ENCODE measurements at places on chromosomes 12 and 14.

DNA sequence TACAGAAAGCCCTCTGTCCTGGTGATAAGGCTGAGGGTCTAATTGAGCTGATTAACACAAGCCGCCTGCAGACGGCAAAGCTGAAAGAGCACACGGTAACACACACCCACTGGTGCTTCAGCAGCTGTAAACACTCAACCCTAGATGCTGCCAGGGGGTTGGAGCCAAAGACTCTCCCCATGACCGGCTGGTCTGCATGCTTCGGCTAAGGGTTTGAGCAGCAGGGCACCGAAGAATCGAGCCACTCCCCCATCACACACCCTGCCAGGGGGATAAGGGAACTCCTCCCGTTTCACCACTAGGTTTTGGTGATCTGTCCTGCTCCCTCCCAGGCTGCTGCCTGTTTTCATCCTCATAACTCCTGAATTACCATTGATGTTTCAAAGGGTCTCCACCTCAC, 141.0 kb upstream of the OVCH1 start:
- no peak for DNase-seq

DNA sequence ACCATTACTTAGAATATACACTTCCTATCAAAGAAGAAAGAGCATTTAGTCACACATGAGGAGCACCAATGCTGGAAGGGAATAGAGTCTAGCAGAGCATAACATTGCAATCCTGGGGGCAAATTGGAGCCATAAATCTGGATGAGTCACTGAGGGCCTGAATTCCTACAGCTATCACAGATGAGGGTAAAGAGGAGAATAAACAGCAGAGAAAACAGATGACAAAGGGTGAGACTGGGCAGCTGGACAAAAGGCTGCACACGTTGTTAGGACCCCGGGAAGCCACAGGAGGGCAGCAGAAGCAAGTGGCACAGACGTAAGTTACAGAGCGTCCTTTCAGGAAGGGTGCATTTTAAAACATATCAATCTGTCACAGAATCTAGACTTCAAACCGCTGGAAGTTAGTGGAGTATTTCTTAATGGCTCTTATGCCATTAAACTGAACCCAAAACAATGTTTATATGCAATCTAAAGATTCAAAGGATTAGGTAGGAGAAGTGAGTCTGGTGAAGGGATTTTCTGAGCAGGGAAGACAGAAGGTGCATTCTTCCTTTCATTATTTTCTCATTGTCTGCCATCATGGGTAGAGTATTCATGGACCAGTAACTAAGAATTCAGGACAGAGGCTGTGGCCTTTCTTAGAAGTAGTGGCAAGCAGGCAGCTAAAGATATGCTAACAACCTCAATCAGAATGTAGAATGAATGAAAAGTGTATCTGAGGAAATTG, 159.8 kb upstream of the DAAM1 start:
- DNase-seq, result peak; percentile 63

DNA sequence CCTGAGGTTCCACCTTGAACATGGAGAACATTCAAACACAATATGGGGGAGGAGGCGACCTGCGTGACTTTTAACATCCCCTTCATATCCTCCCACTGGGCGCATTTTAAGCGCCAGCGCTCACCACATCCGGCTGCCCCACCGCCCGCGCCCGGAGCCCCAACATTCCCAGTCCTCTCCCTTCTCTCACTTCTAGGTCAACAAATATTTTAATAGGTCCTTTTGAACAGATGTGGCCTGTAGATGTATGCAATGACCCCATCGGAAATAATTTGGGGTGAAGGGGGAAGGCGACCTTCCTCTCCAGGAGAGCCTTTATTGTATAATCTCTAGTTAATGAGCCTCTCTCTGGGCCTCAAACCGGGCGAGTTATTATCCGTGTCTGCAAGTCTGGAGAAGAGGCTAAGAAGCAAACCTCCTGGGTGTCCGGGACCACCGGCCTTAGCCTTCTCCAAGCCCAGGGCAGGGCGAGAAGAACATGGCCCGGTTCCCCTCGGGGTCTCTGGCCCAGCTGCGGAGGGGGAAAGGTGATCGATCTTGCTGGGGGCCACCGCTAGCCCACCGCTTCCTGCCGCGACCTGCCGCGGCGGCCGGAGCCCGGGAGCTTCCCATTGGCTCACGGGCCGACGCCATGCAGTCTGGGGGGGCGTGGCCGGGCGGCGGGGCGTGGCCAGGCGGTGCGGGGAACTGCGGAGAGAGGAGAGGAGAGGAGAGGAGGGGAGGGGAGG, 83.2 kb upstream of the HMGA2 start:
- DNase-seq, result no peak

- peak; percentile 31 for DNase-seq
Measured at GRCh38 chr12:50257236-50258166, 25.8 kb downstream of the LIMA1 start.

DNA sequence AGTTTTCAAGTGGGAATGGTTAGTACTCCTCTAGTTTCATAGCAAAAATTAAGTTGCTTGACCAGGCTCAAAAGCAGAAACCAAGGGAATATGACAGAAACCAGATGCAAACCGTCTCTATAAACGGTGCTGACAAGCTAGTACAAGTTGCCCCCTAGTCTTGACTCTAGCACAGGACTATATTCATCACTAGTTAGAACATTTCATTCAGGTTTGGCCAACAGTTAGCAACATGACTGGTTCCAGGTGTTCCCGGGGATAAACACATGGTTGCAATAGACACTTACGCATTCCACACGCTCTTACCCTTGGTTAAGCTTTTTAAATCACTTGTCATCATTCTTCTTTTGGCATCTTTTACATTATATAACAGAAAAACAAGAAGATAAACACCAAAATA, 103.6 kb downstream of the SCFD1 start:
- no peak for DNase-seq

- DNase-seq, result no peak
Measured at GRCh38 chr12:115811045-115811444, 466.4 kb downstream of the MED13L start.

GRCh38 chr12:44774815-44775411, 101.2 kb downstream of the NELL2 start:
- DNase-seq, result peak; percentile 17

- DNase-seq, result no peak
Measured at GRCh38 chr14:96905825-96906224, 108.6 kb downstream of the VRK1 start.

DNA sequence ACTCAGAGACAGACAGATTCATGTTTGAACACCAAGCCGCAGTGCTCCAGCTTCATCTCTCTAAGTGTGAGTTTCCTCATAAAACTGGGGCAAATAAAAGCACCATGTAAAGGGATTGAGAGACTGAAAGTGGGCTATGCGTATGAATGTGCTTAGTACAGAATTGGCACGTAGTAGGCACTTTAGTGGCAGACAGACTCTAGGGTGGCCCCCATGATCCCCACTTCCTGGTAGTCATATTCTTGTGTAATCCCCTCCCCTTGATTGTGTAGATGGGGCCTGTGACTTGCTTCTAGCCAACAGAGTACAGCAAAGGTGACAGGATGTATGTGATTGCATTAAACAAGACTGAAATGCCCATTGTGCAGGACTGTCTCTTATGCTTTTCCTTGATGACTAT, 43.0 kb downstream of the DAO start:
- no peak for DNase-seq

GRCh38 chr12:88509851-88510250, 70.4 kb downstream of the KITLG start:
- no peak for DNase-seq

GRCh38 chr12:9755035-9755434, 5.7 kb downstream of the CD69 start:
- DNase-seq, result no peak

- peak; percentile 36 for DNase-seq
Measured at GRCh38 chr12:106682594-106683234, 91.8 kb upstream of the RIC8B start.

DNA sequence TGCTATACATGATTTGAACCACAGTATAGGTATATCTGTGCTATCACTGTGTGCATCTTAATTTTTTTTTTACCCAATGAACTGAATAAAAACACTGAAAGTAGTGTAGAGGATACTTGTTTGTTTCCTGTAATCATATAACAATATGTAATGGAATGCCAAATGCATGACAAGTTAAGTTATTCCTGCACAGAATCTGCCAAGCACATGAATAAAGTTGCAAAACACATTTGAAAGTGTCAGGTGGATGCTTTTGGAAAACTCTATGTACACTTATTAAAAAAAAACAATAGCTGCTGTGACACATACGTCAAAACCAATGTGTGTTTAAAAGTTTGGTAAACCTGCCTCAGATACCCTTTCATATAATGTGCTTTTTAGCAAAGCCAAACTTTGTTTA, 1638.1 kb upstream of the SEL1L start:
- no peak for DNase-seq

- DNase-seq, result no peak
Measured at GRCh38 chr12:121248622-121249021, 38.7 kb downstream of the P2RX4 start.

- no peak for DNase-seq
Measured at GRCh38 chr14:102510616-102511520, 1.3 kb upstream of the ANKRD9 start.

DNA sequence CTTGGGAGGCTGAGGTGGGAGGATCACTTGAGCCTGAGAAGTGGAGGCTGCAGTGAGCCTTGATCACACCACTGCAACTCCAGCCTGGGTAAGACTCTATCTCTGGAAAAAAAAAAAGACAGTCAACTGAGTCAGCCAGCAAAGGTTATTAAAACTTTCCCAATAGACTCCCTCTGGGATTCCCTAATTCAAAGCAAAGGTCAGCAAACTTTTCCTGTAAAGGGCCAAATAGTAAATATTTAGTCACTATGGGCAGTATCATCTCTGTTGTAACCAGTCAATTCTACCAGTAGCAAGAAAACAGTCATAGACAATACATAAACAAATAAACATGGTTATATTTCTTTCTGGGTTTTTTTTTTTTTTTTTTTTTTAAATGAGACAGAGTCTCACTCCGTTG, 122.5 kb downstream of the IPO8 start:
- DNase-seq, result no peak

GRCh38 chr14:59199614-59200013, 11.1 kb downstream of the DAAM1 start:
- DNase-seq, result no peak

GRCh38 chr12:130920723-130921381, 32.9 kb upstream of the ADGRD1 start:
- no peak for DNase-seq

GRCh38 chr14:32682214-32682613, 256.5 kb upstream of the NPAS3 start:
- DNase-seq, result no peak

DNA sequence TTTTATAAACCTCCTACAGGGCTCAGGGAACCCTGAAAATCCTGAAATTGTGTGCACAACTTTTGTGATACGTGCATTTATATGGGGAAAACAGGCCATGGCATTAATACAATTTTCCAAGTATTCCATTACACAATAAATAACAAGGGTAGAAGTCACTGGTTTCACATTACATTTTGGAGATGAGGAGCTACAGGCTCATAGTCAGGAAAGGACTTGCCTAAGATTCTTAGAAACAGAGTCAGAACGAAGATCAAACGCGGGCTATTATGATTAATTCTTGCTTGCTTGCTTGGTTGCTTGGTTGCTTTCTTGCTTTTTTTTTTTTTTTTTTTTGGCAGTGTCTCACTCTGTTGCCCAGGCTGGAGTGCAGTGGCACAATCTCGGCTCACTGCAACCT, 16.7 kb downstream of the NOS1 start:
- no peak for DNase-seq

DNA sequence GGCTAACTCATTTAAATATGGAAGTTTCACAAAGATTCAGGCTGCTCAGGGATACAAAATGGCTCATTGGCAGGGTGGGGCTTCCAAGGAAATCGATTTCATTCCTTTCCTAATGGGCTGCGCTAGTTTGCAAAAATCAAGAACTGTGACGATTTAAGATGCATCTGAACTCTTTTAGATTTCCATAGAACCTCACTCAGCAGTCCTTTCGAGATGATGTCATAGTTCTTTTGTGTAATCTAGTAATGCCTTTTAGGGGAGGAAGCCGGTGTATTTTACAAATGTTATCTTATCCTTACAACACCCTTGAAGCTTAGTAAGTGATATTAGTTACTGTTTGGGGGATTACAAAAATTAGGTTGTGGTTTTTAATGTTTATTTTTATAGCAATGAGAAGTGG, 239.8 kb downstream of the RGS6 start:
- DNase-seq, result no peak

GRCh38 chr12:47808050-47808449, 11.7 kb downstream of the HDAC7 start:
- DNase-seq, result no peak

DNA sequence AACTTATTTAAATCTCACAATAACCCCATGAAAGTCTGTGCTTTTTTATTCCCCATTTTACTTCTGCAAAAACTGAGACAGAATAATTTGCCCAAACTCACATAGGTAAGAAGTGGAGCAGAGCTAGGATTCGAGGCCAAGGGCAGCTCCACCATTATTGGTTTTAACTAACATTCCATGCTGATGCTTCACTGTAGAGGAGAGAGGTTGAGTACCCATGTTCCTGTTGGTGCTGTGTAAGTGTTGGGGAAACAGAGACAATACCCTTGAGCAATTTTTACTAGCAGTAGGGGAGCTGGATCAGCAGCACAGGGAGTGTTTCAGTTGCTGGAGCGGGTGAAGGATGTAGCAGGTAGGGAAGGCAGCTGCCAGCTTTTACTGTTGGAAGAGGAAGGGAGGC, 21.1 kb downstream of the RASSF8 start:
- DNase-seq, result no peak

GRCh38 chr12:130437555-130438242, 100.0 kb downstream of the PIWIL1 start:
- no peak for DNase-seq

DNA sequence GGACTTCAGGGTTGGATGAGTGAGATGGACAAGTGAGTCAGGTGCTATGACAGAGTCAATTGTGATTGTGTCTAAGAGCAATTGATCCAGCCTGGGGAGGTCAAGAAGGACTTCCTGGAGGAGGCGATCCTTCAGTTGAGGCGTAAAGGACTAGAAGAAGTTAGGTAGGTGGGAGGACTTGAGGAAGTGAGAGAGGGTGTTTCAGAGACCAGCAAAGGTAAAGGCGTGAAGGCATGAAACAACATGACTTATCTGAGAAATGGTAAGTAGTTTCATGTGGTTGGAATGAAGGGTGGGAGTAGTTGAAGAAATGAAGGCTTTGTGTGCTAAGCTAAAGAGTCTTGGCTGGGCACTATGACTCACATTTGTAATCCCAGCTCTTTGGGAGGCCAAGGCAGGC, 48.9 kb upstream of the PPP1CC start:
- no peak for DNase-seq

GRCh38 chr14:102540315-102541028, 30.9 kb upstream of the ANKRD9 start:
- DNase-seq, result peak; percentile 90

- no peak for DNase-seq
Measured at GRCh38 chr12:121781998-121782979, 11.2 kb downstream of the RHOF start.

- DNase-seq, result no peak
Measured at GRCh38 chr14:90675399-90675798, 140.8 kb downstream of the TTC7B start.

All from NCI-H1417 (cell line).